ENCODE measurements at places on chromosomes 1 and 21. TPM values are rescaled to one million over a fixed set of nuclear protein-coding genes. Genes with fewer than 3 reads are reported as not detected.

The FCRL3 gene
- total RNA-seq, result 0.67 TPM

GRCh38 chr1:160739098-160739511 is at the start of gene SLAMF7:
Gene SLAMF7 (plus strand): TSS chr1:160739247. CDS start chr1:160739302, 55 bp downstream.
- H3K4me3 ChIP-seq, result peak within 1 kb of the TSS; percentile 25
- no peak for DNase-seq
- H3K27ac ChIP-seq, result no peak within 1 kb of the TSS
- H3K4me1 ChIP-seq, result no peaks in the 10 kb centered on the region
- no peaks in the 10 kb centered on the region for H3K36me3 ChIP-seq

DNA sequence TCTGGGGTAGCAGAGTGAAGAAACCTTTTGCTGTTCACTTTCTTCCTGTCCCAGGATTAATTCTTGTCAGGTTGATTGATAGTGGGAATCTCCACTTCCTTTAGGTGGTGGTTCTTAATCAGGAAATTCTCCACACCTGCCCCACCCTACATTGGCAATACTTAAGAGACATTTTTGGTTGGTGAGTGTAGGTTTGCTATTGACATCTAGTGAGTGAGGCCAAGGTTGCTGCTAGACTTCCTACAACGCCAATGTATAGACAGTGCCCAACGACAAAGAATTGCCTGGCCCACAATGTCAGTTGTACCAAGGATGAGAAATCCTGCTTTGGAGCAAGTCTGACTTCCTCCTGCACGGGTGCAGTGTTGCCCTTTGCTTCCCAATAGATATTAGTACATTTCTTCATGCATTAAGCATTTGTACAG is 38.5 kb downstream of the MAP3K7CL start:
- no peak overlapping the region for H3K27ac ChIP-seq
- peaks cover 11% of the 10 kb centered on the region for H3K4me1 ChIP-seq
- H3K36me3 ChIP-seq, result no peaks in the 10 kb centered on the region
- H3K27me3 ChIP-seq, result no peaks in the 10 kb centered on the region

DNA sequence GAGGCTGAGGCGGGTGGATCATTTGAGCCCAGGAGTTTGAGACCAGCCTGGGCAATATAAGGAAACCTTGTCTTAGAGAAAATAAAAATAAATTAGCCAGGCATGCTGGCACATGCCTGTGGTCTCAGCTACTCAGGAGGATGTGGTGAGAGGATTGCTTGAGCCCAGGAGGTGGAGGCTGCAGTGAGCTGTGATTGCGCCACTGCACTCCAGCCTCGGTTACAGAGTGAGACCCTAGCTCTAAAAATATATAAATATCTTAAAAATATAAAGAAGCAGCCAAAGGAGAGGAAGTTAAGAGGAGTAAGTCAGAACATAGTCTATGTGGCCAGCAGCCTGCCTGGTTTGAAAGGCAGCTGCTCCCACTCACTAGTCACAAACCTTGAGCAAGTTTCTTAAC is 4.5 kb upstream of the IL10RB start:
- H3K27ac ChIP-seq, result no peak overlapping the region
- DNase-seq, result peak; percentile 73
- peaks cover 28% of the 10 kb centered on the region for H3K36me3 ChIP-seq
- no peaks in the 10 kb centered on the region for H3K27me3 ChIP-seq
- H3K4me3 ChIP-seq, result no peak overlapping the region

GRCh38 chr1:1422465-1423244 is 1.6 kb upstream of the ANKRD65 start:
- no peak for DNase-seq
- H3K27me3 ChIP-seq, result no peaks in the 10 kb centered on the region
- no peaks in the 10 kb centered on the region for H3K36me3 ChIP-seq
- no peak overlapping the region for H3K4me3 ChIP-seq

- H3K27me3 ChIP-seq, result no peaks in the 10 kb centered on the region
- H3K4me1 ChIP-seq, result no peaks in the 10 kb centered on the region
- no peaks in the 10 kb centered on the region for H3K36me3 ChIP-seq
- no peak for DNase-seq
- H3K27ac ChIP-seq, result no peak overlapping the region
Observed at GRCh38 chr21:21740207-21740606, 742.0 kb downstream of the NCAM2 start.

- H3K27ac ChIP-seq, result no peak overlapping the region
- no peaks in the 10 kb centered on the region for H3K4me1 ChIP-seq
- H3K4me3 ChIP-seq, result no peak overlapping the region
Observed at GRCh38 chr1:46547481-46548383, 3.7 kb downstream of the KNCN start.

- H3K36me3 ChIP-seq, result no peaks in the 10 kb centered on the region
- H3K4me3 ChIP-seq, result no peak overlapping the region
- no peaks in the 10 kb centered on the region for H3K4me1 ChIP-seq
- H3K27ac ChIP-seq, result no peak overlapping the region
- DNase-seq, result no peak
Observed at GRCh38 chr1:37288900-37289299, 185.5 kb upstream of the ZC3H12A start.
